Heart left ventricle (tissue), 16 donors: ENCODE measurements at places on chromosomes 3 and 15. TPM values are rescaled to one million over a fixed set of nuclear protein-coding genes. Genes with fewer than 3 reads are reported as not detected.

GRCh38 chr3:170010498-170010897, 27.3 kb upstream of the GPR160 start:
- no peak for DNase-seq

DNA sequence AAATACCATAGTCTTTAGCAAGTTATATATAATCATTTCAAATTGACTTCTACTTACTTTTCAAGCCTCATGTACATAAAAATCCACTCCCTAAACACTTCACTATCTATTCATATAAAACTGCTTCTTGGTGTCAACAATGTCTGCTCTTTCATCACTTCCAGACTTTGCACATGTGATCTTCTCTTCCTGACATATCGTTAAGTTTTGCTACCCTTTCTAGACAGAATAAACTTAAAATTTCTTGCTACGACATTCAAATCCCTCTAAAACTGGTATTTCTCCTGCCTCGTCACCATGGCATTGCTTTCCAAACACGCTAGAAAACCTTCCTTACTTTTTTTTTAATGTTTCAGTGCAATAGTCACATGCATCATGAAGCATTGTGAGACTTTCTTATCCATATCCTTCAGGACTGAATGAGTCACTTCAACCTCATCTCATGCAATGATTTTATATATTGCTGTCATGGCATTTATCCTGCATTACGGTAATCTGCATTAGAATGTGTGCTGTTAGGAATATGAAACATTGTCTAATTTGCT, 122.8 kb downstream of the GMNC start:
- DNase-seq: no peak

DNA sequence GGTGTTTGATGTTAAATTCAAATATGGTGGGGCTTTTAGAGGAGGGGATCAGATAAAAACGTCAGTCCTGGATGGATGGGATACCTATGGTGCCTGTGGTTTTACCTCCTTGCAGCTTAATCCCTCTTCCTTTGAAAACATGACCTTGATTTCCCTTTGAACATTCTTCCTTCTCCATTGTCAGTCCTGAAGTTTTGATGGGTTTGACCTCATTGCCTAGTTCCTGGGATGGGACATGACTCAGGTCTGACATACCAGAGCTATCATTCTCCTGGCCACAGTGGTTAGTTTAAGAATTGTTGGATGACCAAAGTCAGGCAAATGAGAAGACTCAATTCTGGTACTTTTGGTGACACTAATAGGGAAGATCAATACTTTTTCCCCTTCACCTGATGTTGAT, 87.2 kb downstream of the PRICKLE2 start:
- DNase-seq: no peak

DNA sequence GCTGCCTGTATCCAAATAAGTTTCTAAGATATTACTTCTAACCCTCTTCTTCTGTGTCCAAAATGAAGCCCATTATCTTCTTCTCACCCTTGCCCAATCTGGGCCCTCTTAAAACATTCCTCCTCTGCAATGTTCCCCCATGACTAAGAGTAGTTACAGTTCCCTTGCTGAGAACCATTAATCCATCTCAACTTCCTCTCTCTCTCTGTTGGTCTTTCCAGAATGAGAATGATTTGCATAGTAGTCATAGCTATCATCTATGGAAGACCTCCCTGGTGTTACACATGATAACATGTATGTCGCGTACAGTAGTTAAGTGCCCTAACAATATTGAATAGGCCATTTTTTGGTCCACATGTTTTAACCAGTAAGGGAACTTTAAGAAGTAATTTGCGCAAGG, 177.9 kb downstream of the ANXA2 start:
- DNase-seq: no peak

APPL1 gene
- 43.3 TPM for total RNA-seq

GRCh38 chr3:114770874-114771273, 376.2 kb downstream of the ZBTB20 start:
- no peak for DNase-seq

DNA sequence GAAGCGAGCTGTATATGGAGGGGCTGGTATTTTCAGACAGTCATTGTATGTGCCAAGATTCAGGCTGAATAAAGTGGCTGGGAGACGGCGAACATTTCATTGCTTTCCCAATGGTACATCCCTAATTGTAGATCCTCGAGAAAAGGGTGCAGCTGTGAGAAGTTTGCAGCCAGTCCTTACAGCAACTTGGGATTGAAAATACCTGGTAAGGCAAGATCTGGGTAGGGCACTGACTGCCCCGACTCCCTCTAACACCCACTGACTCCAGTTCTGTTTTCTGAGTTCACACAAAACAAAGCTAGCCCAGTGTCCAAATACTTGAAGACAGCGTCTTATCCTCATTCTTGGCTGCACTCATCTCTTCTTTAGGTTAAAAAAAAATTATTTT, 63.7 kb downstream of the EDEM1 start:
- no peak for DNase-seq

DNA sequence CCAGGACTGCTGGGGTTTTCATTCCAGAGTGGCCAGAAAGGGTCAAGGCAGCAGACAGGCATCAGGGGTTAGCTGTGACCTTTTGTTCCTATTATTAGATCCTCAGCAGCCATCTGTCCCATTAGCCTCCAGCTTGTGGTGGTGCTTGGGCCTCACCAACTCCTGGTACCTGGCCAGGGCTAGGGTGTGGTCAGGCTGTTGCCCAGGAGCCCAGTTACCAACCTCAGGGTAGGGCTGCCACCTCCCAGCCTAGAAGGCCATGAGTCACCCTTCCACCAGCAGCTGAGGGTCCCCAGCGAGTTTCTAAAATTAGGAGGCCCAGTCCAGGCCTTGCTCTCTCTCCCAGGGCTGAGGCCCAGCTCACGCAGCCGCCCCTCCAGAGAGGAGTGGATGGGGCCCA, 12.2 kb downstream of the TMEM43 start:
- DNase-seq: no peak

MUC20 gene
- total RNA-seq: 8.4 TPM

- DNase-seq: no peak
Measured at GRCh38 chr3:171389491-171389890, 70.7 kb downstream of the TNIK start.

- peak; percentile 27 for DNase-seq
Measured at GRCh38 chr3:114659109-114660061, 365.6 kb downstream of the TIGIT start.

GRCh38 chr3:77412021-77412438, 372.1 kb downstream of the ROBO2 start:
- no peak for DNase-seq

DNA sequence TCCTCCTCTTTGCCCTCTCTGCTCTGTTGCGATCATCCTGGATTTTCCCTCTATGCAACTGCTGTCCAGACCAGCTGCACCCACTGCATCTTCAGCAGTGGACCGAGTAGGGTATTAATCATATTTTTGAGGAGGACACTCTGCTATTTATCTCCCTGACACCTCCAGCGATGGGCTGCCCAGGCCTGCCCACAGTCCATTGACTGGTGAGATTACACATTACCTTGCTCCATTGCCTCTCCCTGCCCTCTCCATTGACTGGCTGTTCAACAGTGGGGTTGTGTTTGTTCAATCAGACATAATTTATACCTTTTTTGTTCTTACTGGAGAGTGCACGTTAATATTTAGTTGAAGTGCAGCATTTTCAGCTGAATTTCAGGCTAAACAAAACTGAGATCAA, 559.3 kb upstream of the ARRDC4 start:
- DNase-seq: no peak

- DNase-seq: no peak
Measured at GRCh38 chr3:16801223-16801622, 83.5 kb upstream of the PLCL2 start.

CHST13 gene
- total RNA-seq: 0.60 TPM

GRCh38 chr15:93235926-93236780, 147.1 kb upstream of the RGMA start:
- DNase-seq: peak; percentile 57

C3orf85 gene
- total RNA-seq: not detected

DNA sequence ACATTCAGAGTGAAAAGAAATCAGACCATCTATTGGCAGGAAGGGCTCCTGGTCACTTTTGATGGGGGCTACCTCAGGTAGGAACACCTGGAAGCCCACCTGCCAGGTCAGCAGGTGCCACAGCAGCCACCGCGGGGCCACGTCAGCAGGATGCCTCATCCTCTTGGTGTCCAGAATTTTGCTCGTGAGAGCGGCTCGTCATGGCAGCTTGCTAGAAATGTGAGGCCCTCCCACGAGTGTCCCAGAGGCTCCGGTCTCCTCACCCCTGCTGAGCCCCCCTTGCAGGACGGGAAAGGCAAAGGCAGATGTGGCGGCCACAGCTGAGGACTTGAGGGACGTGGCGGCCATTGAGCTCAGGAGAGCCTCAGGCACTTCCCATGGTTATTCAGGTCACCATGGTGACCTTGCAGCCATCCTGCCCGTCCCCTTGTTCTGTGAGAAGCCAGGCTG, 129.4 kb downstream of the LRRK1 start:
- peak; percentile 13 for DNase-seq

DNA sequence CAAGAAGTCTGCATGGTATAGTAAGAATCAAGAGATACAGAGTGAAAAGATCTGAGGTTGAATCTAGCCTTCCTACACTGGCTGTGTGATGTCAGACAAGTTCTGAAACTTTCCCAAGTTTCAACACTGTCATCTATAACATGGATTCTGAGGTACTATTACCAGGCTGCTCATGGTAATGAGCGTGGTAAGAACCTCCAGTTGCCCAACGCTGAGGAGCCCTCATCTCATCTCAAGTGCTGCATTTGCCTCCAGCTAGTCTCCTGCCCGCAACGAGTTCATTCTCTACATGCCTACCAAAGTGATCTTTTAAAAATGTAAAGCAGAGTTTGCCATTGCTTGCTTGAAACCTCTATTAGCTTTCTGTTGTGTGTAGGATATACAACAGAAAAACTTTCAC, 168.1 kb downstream of the NEK11 start:
- no peak for DNase-seq

SAMD7 gene
- total RNA-seq: not detected

LARP6 gene
- total RNA-seq: 33.9 TPM

GRCh38 chr15:100340721-100341238, 995 bp downstream of the ADAMTS17 start:
- DNase-seq: no peak

DNA sequence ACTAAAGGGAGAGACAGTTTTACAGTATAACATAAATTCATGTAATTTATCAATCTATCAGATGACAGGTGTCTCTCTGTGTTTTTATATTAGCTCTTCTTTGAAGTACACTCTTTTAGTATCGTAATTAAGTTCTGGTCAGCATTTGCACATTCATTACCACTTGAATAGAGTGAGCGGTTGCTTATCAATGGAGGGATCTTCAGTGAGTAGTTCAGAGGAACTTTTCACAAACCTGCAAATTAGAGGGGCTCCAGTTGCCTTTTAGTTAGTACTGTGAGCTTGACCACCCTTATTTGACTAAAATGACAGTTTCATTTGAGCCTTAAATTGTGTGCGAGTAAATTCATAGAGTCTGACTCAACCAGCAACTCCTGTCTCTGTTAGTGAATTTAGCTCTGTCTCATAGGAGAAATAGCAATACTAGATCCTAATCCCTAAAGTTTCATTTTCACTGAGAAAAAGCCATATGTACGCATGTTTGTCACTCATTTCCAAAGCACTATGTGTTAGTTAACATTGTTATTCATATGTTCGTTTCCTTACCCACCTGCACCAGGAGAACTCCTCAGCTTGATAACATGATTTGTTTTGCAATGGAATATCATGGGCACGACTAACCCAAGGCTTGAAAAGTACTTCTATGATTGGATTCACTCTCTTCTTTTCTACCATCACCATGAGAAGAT, 57.5 kb upstream of the ZBED2 start:
- DNase-seq: no peak

RPP25 gene
- 1.3 TPM for total RNA-seq

DNA sequence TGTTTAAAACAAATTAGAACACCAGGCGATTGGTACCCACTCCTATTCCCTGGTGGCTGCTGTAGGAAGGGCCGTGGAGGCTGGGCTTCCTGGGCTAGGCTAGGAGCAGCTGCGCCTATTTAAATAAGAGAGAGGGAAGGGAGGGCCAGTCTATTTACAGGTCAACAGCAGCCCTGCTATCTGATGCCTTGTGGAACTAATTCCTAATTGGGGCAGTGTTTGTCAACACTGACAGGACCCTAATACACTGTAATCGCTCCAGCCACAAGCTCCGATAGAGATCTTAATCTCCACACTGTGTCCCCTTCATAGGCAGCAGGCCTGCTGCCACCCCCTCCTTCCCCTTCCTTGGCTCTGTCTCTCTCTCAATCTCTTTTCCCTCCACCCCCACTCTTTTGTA, 116.9 kb upstream of the SOX14 start:
- DNase-seq: no peak

- no peak for DNase-seq
Measured at GRCh38 chr3:20739814-20740213, 553.8 kb upstream of the SGO1 start.

DNA sequence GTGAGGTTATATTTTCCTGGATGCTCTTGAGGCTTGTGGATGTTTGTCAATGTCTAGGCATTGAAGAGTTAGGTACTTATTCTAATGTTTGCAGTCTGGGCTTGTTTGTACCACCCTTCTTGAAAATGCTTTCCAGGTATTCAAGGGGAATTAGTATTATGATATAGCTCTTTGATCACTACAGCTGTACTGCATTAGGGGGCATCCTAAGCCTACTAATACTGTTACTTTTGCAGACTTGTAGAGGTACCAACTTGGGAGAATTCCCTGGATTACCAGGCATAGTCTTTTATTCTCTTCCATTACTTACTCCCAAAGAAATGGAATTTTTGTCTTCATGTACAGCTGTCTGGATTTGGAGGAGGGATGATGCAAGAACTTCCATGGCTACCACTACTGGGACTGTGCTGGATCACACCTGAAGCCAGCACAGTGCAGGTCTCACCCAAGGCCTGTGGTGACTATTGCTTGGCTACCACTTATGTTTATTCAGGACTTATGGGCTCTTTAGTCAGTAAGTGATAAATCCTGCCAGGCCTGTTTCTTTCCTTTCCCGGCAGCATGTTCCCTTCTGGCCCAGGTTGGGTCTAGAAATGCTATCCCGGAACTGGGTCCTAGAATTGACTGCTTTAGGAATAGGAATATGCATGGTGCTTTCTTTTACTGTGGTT, 402.9 kb downstream of the IL20RB start:
- DNase-seq: no peak

- DNase-seq: peak; percentile 25
Measured at GRCh38 chr15:22786868-22787698, 639 bp downstream of the NIPA1 start.

GRCh38 chr15:51702710-51703109, 21.4 kb downstream of the SCG3 start:
- no peak for DNase-seq

GRCh38 chr3:143831994-143832393, 16.3 kb downstream of the SLC9A9 start:
- DNase-seq: no peak

GRCh38 chr3:183844606-183845005, 19.2 kb upstream of the MAP6D1 start:
- no peak for DNase-seq

PARP15 gene
- 0.72 TPM for total RNA-seq
